HCT116 (cell line): ENCODE measurements at places on chromosomes 7 and 10.
A peak's percentile ranks its signal among the peaks of the same experiment; 100 is the strongest.

DNA sequence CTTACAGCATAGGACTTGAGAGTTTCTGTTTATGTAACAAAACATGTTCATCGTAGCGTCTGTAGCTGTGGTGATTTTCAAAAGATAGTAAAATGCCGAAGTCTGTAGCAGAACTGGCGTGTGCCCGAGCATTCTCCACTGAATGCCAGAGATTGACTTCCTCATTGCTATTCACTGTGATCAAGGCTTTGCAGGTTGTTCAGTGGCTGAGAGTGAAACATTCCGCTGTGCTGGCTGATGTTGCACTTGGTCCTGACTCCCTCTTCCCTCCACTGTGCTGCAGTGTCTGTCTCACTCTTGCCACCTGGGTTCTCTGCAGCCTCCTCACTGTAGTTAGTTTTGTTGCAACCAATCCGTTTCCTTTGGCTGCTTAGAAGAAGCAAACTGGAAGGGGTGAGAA, 37.6 kb downstream of the FHIP2A start:
- peaks cover 7% of the 10 kb centered on the region for H3K36me3 ChIP-seq
- DNase-seq = no peak
- no peak overlapping the region for H3K27ac ChIP-seq

DNA sequence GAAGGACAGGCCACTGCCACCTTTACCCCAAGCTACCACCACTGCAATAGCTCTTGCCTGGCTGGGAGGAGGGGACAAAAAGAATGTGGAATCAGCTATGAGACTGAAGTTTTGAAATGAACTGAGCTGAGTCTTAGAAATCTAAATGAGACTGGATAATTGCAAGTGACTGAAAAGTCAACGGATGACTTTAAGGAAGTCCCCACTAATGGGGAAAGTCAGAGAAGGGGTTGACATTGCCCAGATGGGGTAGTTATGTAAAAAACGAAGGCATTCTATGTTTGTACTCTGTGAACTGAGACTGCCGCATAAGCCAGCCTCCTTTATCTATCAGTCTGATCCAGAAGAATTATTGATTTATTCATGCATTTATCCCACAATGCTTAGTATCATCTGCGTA, 67.2 kb downstream of the RBM20 start:
- no peak overlapping the region for H3K27ac ChIP-seq
- peaks cover 9% of the 10 kb centered on the region for H3K4me1 ChIP-seq
- H3K27me3 ChIP-seq = no peaks in the 10 kb centered on the region
- no peak for DNase-seq

DNA sequence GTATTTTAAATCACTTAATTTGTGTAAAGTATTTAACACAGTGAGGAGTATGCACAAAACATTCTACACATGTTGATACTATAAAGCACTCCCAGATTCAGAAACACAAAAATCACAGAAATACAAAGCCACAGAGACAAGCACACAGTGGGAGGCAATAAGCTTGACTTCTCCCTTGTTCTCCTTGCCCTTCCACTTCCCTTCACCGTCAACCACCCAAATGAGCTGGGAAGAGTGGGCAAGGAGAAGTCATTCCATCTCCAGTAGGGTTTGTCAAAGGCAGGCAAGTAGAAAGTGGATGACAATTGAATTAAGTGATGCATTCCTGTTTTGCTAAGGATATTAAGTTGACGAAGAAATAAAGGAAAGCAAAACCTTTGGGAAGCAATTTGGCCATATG, 4.2 kb upstream of the TMEM139 start:
- H3K27me3 ChIP-seq = no peaks in the 10 kb centered on the region
- no peak overlapping the region for H3K4me3 ChIP-seq
- no peak for DNase-seq
- no peak overlapping the region for H3K27ac ChIP-seq

DNA sequence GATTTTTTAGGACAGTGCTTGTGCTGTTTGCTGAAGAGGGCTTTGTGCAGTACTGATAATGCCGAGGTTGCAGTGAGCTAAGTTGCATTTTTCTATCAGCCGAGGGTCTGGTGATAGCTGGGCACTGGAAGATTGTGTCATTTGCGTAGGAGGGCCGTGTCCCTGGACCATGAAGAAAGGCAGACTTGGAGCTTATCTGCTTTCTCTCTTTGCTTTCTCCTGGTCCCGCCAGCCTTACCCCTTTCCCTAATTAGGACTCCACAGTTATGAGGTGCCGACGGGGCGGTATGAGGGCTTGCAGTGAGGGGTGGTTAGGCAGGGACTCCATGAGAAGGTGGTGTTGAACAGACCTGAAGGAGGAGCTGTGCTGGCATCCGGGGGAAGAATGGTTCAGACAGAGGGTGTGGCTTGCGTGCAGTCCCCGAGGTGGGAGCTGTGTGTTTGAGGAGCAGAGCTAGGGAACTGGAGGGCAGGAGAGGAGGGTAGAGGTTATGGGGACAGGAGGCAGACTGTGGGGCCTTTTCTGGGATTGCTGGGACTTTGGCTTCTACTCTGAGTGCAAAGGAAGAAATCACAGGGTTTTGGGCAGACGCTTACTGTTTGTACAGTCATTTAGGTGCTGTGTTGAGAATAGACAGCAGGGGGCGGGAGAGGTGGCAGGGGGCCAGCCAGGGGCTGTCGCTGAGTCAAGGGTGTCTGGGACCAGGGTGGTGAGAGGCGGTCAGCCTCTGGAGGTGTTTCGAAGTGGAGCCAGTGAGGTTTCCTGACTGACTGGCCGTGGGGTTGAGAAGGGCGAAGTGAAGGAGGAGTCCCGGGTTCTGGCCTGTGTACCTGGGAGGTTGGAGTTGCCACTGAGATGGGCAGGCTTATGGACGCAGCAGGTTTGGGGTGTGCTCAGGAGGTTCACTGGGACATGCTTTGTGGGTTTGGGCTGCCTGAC, 43.4 kb downstream of the PRF1 start:
- H3K27me3 ChIP-seq = no peaks in the 10 kb centered on the region
- H3K27ac ChIP-seq = peak overlapping the region; percentile 52
- peaks cover 19% of the 10 kb centered on the region for H3K4me1 ChIP-seq
- peak; percentile 65 for DNase-seq

DNA sequence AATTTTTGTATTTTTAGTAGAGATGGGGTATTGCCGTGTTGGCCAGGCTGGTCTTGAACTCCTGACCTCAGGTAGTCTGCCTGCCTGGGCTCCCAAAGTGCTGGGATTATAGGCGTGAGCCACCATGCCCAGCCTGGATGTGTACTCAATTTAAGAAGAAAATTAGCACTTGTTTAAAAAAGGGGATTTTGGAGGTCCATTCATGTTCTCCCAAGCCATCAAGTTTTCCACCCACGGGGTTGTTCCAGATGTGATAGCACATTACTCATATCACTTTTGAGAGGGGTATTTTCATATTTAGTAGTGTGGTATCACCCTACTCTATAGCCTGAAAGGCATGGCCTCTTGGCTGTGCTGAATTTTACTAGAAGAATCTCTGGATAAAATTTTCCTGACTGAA, 10.5 kb upstream of the SLC26A3 start:
- no peak overlapping the region for H3K27ac ChIP-seq
- H3K4me1 ChIP-seq = no peaks in the 10 kb centered on the region
- H3K4me3 ChIP-seq = no peak overlapping the region
- no peak for DNase-seq
- H3K36me3 ChIP-seq = no peaks in the 10 kb centered on the region
- H3K27me3 ChIP-seq = no peaks in the 10 kb centered on the region

- no peaks in the 10 kb centered on the region for H3K27me3 ChIP-seq
- no peak overlapping the region for H3K4me3 ChIP-seq
- no peak overlapping the region for H3K27ac ChIP-seq
- DNase-seq = no peak
- no peaks in the 10 kb centered on the region for H3K4me1 ChIP-seq
Observed at GRCh38 chr10:369684-370448, 234.6 kb downstream of the ZMYND11 start.

DNA sequence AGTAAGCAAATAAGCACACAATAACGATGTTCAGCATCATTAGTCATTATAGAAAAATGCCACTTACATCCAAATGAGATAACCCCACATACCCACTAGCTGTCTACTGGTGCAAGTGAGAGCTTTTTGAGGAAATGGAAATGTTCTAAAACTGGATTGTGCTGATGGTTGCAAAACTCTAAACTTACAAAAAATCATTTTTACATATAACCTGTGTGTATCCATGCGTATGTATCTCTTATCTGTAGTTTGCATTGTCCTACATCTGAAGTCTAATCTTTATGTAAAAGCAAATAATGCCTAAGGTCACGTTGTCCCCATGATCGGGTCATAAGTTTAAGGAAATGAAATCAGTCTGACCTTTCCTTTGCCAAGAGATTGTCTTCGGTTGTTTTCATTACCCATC, 81.6 kb upstream of the DNAJB6 start:
- H3K27me3 ChIP-seq = no peaks in the 10 kb centered on the region
- H3K36me3 ChIP-seq = peaks cover 34% of the 10 kb centered on the region
- no peak overlapping the region for H3K27ac ChIP-seq
- H3K4me1 ChIP-seq = no peaks in the 10 kb centered on the region
- H3K4me3 ChIP-seq = no peak overlapping the region

DNA sequence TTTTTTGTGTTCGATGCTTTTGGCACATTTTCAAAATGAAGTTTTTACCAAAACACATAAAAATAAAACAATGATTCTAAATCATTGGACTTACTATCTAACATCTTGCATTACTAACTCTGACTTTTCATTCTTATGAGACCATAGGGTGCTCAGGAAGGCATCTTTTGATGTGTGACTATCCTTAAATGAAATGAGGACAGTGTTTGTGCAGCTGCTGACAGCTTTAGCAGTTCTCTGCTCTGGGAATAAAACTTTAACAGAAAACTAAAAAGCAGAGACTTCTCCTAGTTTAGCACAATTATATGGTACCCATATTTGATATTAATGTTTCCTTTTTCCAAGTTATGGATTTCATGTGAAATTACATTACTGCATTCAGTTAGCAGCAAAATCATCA, 471.6 kb downstream of the ARL4A start:
- no peak for DNase-seq
- H3K4me1 ChIP-seq = no peaks in the 10 kb centered on the region; the same call in 1 of the 2 replicates
- H3K27me3 ChIP-seq = no peaks in the 10 kb centered on the region
- no peak overlapping the region for H3K4me3 ChIP-seq

DNA sequence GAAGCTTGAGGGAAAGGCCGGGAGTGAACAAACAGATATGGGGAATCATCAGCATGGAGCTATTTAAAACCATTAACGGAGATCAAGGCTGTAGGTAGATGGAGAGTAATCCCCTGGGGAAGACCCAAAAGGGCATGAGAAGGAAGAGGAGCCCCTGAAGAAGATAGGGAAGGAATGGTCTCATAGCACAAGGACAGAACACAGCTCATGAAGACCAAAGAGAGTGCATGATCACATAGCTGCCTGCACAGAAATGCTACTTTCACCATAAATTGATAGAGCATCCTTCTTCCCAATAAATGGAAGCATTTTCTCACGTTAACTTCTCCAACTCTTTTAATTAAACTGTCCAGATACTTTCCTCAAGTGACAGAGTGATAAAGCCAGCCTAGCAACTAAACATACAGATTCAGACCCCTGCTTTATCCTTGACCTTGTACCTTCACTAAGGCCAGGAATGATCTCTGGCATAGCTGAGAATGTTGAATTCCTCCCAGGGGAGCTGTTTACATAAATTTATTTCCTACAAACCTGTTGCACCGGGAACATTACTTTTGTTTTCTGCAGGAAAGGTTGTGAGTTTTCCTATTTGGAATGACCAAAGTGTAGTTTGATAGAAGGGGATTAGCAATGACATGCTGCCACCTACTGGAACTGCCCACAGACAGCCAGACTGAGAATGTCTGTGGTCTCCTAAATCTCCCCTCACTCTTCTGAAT, 110.8 kb upstream of the LRGUK start:
- H3K4me1 ChIP-seq = no peaks in the 10 kb centered on the region
- H3K36me3 ChIP-seq = no peaks in the 10 kb centered on the region
- H3K27me3 ChIP-seq = no peaks in the 10 kb centered on the region
- peak; percentile 12 for DNase-seq
- no peak overlapping the region for H3K4me3 ChIP-seq

GRCh38 chr7:79507131-79507530, 53.7 kb upstream of the MAGI2 start:
- H3K27me3 ChIP-seq = no peaks in the 10 kb centered on the region
- peaks cover 21% of the 10 kb centered on the region; the same call in 1 of the 2 replicates for H3K4me1 ChIP-seq
- no peak overlapping the region for H3K4me3 ChIP-seq
- DNase-seq = no peak
- H3K27ac ChIP-seq = no peak overlapping the region
- H3K36me3 ChIP-seq = no peaks in the 10 kb centered on the region

GRCh38 chr7:68682910-68683309, 915.4 kb upstream of the AUTS2 start:
- H3K4me1 ChIP-seq = no peaks in the 10 kb centered on the region
- no peak for DNase-seq
- no peaks in the 10 kb centered on the region for H3K36me3 ChIP-seq
- H3K27me3 ChIP-seq = no peaks in the 10 kb centered on the region
